ENCODE measurements at places on chromosomes 7 and 10.
A peak's percentile ranks its signal among the peaks of the same experiment; 100 is the strongest.

- DNase-seq = no peak
These were observed 60.9 kb upstream of the CHRM2 start for GRCh38 chr7:136807598-136807997.

- DNase-seq = no peak
These were observed 45.6 kb downstream of the VIPR2 start for GRCh38 chr7:159098811-159099655.

DNA sequence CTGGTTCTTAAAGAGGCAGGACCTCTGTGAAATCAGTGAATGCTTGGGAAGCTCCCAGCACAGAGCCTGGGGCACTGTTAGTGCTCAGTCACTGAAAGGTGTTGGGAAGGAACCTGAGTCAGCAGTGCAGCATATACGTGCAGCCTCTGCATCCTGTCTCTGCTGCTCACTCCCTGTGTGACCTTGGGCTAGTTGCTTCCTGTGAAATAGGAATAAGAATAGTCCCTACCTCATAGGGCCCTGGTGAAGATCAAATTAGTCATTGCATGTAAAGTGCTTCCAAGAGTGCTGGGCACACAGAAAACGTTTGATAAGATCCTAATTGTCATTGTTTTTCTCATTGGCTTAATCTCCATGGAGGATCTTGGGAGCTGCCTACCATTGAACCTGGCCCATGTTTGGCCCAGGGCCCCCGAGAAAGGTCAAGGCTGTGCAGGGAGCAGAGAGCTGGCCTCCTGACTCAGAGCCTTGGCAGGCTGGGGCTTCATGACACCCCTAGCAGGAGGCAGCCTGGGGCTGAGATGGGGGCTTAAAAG is 73.3 kb upstream of the COL13A1 start:
- no peak for DNase-seq

DNA sequence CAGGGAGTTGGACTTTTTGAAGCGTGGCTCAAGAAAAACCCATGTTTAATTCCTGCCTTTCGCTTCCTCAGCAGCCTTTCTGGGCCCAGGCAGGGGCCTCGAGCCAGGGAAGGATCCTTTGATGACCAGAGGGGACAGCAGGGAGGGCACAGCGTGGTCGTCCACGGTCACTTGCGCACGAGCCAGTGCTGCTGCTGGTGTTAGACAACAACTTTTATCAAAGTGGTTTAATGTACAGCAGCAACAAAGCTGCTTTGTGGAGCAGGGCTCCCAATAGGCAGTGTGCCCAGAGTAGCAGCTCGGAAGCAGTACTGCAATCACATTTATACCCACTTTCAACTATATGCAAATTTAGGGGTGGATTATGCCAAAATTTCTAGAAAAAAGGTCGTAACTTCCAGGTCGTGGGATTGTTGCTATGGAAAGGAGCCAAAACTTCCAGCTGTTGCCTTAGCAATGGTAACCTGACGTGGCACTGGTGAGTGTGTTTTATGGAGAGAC is 6.1 kb downstream of the GIMAP1 start:
- no peak for DNase-seq

DNA sequence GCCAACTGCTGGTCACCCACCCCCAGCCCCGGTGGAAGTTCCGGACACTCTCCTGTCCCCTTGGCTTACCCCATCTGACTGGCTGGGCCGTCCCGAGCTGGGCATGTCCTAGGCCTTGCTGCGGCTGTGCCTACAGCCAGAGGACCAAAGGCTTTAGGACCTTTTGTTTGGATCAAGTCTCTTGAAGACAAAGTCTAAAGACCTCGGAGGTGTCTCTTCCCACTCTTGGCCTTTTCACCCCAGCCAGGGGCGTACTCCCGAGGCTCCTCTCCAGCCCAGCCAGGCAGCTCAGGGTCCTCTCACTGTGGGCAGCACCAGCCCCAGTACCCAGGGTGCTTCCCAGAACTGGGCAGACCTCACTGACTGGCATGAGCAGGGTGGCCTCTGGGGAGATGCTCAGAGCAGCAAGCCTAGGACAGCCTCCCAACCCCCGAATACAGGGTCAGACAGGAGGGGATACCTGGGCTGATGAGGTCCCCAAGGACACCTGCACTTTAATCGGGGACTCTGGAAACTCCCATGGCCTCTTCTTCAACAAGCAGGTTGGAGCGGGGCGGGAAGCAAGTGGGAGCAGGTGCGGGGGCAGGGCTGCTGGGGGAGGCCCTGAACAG is 2.7 kb upstream of the PWWP2B start:
- no peak for DNase-seq

GRCh38 chr10:127976286-127976685 is 69.4 kb downstream of the PTPRE start:
- no peak for DNase-seq

DNA sequence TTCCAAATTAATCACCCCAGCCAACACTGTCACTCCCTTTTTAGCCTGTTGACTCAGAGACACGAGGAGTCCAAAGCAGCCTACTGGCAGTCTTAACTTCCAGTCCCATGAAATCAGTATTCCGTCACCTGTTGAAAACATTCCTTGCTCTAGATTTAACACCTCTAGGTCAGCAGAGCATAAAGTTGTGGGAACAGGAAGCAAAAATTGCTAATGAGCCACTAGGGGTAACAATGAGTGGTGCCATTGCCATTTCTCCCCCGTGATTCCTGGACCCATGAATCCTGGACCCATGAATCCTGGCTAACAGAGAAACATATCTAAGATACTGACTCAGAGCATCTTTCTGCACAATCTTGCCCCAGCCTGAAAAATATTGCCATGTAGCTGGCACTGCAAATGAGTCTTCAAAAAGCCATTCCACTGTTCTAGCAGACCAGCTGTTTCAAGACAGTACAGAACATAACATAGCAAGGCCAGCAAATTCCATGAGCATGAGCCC is 252.7 kb upstream of the PTER start:
- no peak for DNase-seq

DNA sequence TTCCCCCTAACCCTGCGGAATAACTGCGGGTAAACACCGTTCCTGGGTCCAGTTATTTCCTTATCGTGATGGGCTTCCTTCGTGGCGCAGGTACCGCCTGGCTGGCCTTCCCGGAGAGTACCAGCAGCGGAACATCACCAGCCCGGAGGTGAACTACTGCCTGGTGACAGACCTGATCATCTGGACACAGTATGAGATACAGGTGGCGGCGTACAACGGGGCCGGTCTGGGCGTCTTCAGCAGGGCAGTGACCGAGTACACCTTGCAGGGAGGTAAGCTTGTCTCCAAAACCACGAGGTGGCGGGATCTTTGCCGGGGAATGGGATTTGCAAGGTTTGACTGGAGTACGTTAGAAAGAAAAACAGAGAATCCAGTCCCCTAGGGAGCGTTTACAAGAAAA is 665.0 kb upstream of the FOXK1 start:
- no peak for DNase-seq

- DNase-seq = no peak
These were observed 104.1 kb upstream of the SLC25A13 start for GRCh38 chr7:96426027-96426426.

DNA sequence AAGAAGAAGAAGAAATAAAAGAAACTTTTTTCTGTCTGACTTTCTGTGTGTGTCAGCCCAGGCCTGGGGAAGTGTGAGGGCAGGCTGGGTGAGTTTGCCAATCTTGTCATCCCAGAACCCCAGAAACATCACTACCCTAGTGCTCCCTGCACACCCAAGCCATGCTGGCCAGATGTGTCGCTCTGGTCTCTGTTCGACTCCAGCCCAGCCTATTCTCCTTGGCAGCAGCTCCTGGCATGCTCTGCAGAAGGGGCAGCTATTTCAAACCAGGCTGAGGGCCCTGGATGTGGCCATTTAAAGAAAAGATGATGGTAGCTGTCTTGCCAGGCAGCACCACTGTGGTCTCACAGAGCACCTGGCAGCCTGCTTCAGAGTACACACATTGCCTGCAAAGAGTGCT is 334.1 kb downstream of the RPS24 start:
- DNase-seq = no peak

- DNase-seq = no peak
These were observed 32.4 kb downstream of the CXCL12 start for GRCh38 chr10:44352316-44353127.

GRCh38 chr10:105834261-105835059 is 1193.4 kb downstream of the SORCS3 start:
- DNase-seq = peak; percentile 22

- no peak for DNase-seq
These were observed 20.4 kb downstream of the TEX36 start for GRCh38 chr10:125662584-125662983.

- DNase-seq = no peak
These were observed 41.6 kb upstream of the LYZL2 start for GRCh38 chr10:30671026-30671616.

DNA sequence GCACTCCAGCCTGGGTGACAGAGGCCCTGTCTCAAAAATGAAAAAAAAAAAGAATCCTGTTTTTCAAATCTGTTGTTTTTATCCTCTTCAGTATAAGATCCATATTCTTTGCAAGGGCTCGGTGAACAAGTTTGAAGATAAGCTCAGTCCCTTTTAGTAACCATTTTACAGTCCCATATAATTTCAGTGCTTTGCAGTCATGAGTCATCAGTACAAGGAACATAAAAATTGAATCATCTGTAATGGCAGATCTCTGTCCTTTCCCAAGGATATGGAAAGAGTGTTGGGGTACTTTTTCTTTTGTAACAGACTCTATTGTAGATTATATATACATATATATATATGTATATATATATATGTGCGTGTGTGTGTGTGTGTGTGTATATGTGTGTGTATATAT is 52.2 kb upstream of the ZPBP start:
- no peak for DNase-seq

DNA sequence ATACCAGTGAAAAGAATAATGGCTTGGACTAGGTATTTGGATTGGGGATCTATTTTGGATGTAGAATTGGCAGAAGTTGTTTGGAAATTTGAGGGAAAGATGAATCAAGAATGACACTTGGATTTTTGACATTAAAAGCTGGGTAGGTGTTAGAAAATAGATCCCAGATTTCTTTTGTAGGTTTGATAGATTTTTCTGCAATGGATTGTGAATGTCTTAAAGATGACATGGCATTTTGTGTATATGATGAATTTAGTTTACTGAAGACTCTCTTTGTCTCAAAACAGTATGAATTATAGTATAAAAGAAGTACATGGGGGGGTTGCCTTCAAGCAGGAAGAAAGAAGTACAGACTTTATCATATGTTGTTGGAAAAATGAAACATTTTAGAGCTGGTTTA is 75.8 kb downstream of the MPLKIP start:
- no peak for DNase-seq

GRCh38 chr7:102426268-102427018 is 6.9 kb upstream of the ORAI2 start:
- DNase-seq = no peak

- DNase-seq = no peak
These were observed 28.3 kb upstream of the FRMD4A start for GRCh38 chr10:14358886-14359573.

GRCh38 chr10:84269773-84270172 is 24.9 kb downstream of the RGR start:
- peak; percentile 78 for DNase-seq

DNA sequence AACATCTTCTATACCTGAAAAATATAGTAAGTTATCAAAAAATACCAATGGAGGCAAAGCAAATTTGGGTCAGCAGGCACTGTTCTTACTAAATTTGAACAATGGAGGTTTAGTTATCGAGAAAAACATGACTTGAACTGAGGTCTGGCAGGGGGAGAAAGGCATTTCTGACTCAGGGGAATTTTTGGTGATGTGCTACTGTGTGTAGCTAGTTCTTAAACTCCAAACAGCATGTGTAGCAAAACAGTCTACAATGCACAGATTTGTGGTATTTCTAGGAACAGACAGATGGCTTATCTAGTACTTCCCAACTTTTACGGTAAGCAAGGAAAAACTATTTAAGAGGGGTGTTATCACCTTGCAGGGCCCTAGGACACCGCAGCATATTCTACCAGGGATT is 311.6 kb upstream of the LRRN3 start:
- DNase-seq = no peak

GRCh38 chr7:94054130-94054529 is 50.0 kb upstream of the BET1 start:
- DNase-seq = no peak

GRCh38 chr10:84135836-84136235 is 3.5 kb upstream of the GHITM start:
- DNase-seq = no peak

GRCh38 chr10:71679425-71679824 is 40.2 kb downstream of the C10orf105 start:
- no peak for DNase-seq

GRCh38 chr10:35765066-35765527 is 123.0 kb upstream of the FZD8 start:
- DNase-seq = no peak

DNA sequence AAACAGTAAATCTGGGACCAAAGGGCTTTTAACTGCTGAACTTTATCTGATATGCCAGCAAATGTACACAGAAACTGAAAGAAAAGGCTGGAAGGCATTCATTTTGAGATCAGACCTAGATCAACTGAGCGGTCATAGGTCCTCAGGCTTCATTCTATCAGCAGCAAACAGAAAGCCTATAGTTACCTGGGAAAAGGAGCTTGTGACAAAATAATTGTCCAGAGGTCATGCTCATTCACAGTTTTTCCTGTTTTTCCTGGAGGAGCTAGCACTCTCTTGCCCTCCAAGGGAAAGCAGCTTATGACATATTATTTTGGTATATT is 320.2 kb downstream of the AHR start:
- DNase-seq = no peak

- DNase-seq = no peak
These were observed 206.9 kb downstream of the PTEN start for GRCh38 chr10:88070080-88070880.

DNA sequence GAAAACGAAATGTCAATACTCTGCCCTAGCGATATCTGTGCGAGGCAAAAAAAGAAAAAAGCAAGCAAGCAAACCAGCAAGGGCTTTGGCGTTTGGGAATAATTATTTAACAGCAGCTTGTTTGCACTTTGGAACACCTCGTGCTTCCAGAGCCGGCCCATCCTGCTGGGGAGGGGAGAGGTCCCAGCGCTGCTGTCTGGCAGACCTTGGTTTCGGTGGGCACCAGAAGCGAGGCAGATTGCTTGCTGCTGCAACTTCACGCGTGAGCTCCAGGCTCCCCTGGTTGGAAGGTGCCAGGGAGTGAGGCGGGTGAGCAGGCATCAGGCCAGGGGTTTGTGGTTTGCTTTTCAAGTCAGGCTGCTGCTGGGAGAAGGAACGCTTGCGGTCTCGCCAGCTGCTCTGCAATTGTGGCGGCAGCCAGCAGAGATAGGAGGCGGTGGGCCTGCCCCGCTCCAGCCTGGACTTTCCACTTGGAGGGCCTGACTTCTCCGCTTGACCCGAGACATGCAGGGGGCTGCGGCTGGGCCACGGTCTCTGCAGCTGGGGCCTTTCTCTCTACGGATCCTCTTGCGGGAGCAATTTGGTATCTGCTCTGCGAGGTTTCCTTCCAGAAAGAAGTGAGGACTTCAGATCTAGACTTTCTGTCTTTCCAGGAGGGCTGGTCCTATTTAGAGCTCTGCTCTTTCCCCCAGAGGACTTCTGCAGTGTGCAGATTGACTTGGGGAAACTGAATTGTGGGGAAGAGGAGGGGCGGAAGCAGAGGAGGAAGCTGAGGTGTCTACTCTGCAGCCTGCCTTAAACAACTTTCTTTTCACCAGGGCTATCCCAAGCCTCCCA is 131.4 kb downstream of the PRPF18 start:
- peak; percentile 80 for DNase-seq

All from non-pigmented ciliary epithelial cell (primary cell).